ENCODE measurements at places on chromosomes 6 and 20.
A peak's percentile ranks its signal among the peaks of the same experiment; 100 is the strongest.

DNA sequence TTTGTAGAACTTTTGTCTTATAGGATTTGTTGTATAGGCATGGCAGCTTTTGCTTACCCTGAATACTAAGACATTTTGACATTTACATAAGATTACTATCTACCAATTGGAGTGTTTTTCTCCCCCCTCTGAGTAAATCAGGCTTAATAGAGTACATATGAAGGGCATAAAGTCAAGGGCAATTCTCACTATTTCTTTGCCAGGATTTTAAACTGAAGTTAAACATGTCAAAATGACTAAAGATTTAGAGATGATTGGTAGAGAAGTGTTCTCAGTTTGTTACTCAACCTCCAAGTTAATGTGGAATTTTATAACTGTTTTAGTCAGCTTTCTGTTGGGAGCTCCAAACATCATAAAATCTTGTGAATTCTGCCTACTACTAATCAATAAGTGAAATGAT, 157.8 kb downstream of the CDKAL1 start:
- no peak for DNase-seq

GRCh38 chr6:119436583-119436982, 87.0 kb upstream of the MAN1A1 start:
- no peak for DNase-seq

- DNase-seq = peak; percentile 41
Measured at GRCh38 chr20:53692465-53693067, 98.9 kb upstream of the ZNF217 start.

GRCh38 chr20:14860410-14860814, 523.0 kb upstream of the FLRT3 start:
- DNase-seq = no peak

DNA sequence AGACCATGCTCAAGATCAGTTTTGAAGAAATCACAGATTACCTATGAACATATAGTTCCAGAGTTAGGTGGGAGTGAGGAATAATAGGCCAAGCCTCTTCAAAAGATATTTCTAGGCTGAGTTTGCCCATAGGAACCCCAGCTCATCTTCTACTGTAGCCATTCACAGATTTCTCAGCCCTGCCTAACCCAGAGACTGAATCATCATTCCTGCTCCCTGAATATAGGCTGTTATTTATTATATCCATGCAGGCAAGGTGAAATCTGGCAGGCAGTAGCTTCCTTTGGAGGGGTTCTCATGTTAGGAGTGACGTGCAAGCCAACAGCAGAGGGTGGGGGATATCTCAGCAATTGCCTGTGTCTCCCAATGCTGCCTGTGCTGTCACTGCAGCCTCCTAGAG, 25.6 kb upstream of the ADGRF4 start:
- DNase-seq = no peak

DNA sequence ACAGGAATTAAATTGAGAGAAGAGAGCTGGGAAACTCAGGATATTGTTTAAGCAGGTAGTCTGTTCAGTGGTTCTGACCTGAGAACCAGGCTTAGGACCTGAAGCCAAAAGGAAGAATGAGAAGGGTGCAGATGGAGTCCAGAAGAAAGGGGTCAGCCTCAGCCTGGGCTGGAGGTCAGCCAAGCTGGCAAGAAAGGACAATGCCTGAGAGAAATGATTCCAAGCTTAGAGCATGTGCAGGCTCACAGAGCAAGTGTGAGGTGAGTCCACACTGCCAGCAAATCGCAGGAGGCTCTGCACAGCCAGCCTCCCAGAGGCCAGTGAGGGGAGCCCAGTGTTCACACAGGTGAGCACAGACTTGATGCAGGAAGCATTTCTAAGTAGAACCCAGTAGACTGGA, 47.3 kb downstream of the DAAM2 start:
- DNase-seq = no peak

GRCh38 chr20:44544263-44544662, 22.4 kb upstream of the SERINC3 start:
- no peak for DNase-seq

DNA sequence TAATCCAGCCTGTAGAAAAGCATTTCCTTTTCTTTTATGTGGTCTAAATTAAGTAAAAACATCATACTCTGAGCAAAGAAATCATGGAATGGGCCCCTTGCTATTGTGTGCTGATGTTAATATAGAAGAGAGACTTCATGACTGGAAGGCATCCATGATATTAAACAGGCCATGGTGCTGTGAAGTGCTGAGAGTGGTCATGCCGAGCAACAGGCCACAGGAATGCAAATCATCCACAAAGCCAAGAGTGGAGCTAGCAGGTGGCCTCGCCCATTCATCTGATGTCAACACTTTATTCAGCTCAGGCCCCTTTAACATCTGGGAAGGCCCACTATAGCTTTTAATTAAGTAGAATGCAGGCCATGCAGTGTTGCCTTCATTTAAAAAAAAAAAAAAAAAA, 115.2 kb upstream of the HMGCLL1 start:
- DNase-seq = no peak
